Stimulated activated CD4-positive, alpha-beta T cell treated with anti-CD3 and anti-CD28 coated beads, Interleukin-1b, Interleukin-23, amount 100 ng/mL, for 1 hour (primary cell): ENCODE measurements at places on chromosomes 13 and 19.

DNA sequence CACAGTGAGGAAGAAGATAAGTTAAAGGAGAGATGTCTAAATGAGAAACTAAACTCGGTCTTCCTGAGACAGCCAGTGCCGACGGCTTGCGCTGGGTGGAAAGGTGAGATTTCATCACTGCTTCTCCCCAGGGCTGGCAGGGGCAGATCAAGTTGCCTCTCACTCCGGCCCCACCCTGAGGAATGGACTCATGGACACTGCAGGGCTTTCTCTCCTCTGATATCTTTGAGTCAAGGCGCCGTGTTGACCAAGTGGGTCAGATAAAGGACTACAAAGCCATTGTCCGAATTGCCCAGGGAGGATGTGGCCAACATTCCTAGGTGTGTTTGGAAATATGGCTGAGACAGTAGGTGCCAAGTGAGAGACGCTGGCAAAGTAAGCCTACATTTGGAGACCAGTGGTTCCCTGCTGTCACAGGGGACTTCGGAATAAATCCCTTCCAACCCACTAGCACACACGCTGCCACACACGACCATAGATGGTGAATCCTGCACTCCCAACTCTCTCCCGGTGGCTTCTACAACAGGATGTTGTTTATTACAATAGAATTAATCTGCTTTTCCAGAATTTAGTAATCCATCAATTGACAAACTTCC, 156.5 kb upstream of the TSC22D1 start:
- no peak for DNase-seq

- no peak for DNase-seq
These were observed 1505.1 kb upstream of the SLC10A2 start for GRCh38 chr13:104571161-104571892.

GRCh38 chr13:51740698-51741097, 63.3 kb downstream of the DHRS12 start:
- DNase-seq, result no peak

- no peak for DNase-seq
These were observed 2.0 kb downstream of the GJB2 start for GRCh38 chr13:20190481-20191310.

GRCh38 chr19:33132425-33132824, 511 bp downstream of the WDR88 start:
- no peak for DNase-seq

GRCh38 chr13:46341112-46341711, 45.8 kb downstream of the RUBCNL start:
- no peak for DNase-seq

DNA sequence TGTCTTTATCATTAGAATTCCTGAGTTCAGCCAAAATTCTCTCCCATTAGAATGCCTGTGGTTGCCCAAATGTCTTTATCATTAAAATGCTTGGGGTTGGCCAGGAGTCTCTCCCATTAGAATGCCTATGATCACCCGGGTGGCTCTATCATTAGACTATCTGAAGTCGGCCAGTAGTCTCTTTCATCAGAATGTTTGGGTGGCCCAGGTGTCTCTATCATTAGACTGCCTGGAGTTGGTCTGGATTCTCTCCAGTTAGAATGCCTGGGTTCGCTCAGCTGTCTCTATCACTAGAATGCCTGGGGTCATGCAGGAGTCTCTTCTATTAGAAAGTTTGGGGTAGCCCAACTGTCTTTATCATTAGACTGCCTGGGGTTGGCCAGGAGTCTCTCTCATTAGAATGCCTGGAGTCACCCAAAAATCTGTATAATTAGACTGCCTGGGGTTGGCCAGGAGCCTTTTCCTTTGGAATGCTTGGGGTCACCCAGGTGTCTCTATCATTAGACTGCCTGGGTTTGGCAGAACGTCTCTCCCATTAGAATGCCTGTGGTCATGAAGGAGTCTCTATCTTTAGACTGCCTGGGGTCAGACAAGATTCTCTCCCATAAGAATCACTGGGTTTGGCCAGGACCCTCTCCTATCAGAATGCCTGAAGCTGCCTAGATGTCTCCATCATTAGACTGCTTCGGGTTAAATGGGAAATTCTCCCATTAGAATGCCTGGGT, 1478.3 kb downstream of the UQCRFS1 start:
- no peak for DNase-seq

DNA sequence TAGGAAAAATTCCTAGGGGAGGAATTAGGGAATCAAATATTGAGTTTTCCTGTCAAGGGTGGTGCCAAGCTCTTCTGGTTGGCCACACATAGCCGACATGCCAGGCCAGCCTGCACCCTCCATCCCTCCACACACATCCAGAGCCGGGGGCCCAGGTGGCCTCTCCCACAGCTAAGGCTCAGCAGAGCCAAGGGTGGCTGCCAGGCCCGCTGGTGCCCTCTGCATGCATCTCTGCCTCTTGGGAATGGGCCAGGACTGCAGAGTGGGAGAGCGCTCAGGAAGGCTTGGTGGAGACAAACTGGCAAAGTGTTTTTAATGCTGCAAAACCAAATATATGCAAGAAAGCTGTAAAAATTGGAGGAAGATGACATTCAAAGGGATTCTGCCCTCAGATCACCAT, 42.7 kb upstream of the GAS6 start:
- no peak for DNase-seq

GRCh38 chr19:32324631-32325285, 20.7 kb upstream of the ZNF507 start:
- no peak for DNase-seq

- no peak for DNase-seq
These were observed 7.3 kb downstream of the METTL21C start for GRCh38 chr13:102687520-102687919.
